ENCODE measurements at places on chromosomes 16 and 17. TPM values are rescaled to one million over a fixed set of nuclear protein-coding genes. Genes with fewer than 3 reads are reported as not detected.
A peak's percentile ranks its signal among the peaks of the same experiment; 100 is the strongest.

DNA sequence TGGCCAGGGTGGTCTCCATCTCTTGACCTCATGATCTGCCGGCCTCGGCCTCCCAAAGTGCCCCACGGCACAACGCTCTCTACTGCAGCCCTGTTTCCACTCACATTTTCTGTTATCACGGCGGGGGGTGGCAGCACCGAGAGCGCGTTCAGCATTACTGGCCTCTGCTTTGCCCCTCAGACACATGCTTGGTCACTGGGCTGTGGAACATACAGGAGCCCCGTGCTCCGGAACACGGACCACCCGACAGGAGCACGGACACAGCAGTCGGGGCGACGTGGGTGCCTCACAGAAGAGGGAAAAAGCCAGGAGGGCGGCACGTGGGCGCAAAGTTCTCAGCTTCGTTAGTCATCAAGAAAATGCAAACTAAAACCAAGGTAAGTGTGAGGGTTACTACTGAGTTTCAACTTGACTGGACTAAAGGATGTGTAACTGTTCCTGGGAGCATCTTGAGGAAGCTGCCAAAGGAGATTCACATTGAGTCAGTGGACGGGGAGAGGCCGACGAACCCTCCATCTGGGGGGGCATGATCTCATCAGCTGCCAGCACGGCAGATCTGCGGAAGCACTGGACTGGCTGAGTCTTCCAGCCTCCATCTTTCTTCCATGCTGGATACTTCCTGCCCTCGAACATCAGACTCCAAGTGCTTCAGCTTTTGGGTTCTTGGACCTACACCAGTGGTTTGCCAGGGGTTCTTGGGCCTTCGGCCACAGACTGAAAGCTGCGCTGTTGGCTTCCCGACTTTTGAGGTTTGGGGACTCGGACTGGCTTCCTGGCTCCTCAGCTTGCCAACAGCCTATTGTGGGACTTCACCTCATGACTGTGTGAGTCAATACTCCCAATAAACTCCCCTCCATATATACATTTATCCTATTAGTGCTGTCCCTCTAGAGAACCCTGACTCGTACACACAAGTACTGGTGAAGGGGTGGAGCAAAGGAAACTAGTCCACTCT lies 106.8 kb downstream of the ZNF778 start:
- peak; percentile 91 for DNase-seq

GRCh38 chr16:67855789-67856188 lies 8.3 kb upstream of the CENPT start:
- DNase-seq = no peak

DNA sequence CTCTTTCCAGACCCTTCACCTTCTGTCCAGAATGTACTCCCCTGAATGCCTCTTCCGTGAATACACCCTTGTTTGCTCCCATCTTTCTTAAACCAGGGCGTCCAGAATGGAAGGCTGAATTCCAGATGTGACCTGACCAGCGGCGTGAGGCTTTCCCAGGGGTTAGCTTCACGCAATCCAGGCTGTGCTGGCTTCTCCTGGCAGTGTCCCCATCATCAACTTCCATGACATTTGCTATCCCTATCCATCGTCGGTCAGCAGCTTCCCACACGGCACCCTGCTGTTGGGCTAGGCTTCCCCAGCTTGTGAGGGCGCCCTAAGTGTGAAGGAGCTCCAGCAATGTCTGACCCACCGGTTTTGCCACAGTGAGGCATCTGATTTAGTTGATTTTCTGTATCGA lies 339.8 kb upstream of the TNRC6C start:
- DNase-seq = no peak

DNA sequence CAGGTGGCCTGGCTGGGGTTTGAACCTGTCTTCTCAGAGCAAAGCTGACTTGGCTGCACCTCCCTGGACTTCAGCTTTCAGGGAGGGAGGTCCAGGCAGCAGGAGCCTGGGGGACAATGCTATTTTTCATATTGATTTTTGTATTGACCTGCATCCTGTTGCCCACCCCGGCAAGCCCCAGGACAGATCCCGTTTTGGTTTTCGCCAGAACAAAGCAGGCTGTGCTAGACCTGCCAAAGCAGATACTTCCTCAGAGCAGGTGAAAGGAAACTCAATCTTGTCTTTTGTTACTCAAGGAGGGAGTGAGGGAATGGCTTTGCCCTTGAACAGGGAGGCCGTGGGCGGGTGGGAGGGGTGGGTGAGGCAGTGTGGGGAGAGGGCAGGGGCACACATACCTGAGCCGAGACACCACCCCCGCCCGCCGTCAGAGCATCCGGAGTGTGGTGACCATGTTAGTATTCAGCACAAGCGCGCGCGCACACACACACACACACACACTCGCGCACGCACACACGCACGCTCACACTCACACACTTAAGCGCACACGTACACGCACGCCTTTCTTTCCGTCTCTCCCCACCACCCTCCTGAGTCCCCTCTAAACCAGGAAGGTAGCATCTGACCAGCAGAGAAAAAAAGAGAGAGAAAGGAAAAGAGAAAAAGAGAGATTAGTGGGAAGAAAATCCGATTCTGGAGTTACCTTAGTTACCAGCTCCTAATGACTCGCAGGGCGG lies 59.5 kb downstream of the RAI1 start:
- DNase-seq = no peak

The GABARAP gene
- total RNA-seq = 108 TPM

DNA sequence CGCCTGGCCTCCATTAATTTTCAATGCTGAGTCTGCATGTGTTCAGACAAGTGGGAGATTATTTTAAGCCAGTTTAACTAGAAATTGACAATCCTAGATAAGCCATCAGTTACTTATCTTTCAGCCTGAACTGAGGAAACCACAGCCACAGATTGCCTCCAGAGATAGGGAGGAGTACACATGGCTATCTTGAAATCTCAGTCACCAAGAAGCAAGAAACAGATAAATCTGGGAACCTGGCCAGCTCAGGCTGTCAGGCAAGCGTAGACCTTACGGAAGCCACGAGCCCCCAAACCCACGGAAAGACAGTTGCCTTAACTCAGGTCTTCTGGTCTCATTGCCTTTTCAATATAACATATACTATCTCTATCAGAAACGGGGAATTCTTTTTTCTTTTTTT lies 2.0 kb upstream of the GLG1 start:
- no peak for DNase-seq

Data from Daoy (cell line).